Esophagus squamous epithelium (tissue), 5 donors: ENCODE measurements at places on chromosomes 2 and 18. TPM values are rescaled to one million over a fixed set of nuclear protein-coding genes. Genes with fewer than 3 reads are reported as not detected.

The IL18R1 gene
- total RNA-seq: 0.45 TPM

The COL5A2 gene
- 34.3 TPM for total RNA-seq

The CFAP210 gene
- total RNA-seq: not detected

The ASB18 gene
- total RNA-seq: not detected

The MARCHF4 gene
- not detected for total RNA-seq

GRCh38 chr2:143282684-143283083 lies 153.5 kb downstream of the ARHGAP15 start:
- no peaks in the 10 kb centered on the region for H3K27me3 ChIP-seq
- H3K27ac ChIP-seq: no peak overlapping the region
- H3K4me3 ChIP-seq: no peak overlapping the region
- H3K4me1 ChIP-seq: no peaks in the 10 kb centered on the region

DNA sequence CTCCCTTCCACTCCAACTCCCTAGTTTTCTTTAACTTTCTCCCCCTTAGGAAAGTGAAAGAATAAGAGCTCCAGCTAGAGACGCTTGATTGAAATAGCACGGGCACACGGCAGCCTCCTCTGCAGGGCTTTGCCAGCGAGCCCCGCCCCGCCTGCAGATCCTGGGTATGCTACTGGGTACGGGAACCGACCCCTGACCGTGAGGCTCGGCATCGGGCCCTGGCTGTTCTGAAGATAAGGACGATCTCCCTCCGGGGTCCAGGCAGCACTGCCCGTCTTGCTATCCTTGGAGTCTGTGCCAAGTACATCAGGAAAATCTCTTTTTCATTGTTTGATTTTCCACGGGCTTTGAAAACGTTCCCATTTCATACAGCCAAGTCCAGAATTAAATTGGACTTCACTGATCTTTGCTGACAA lies 284.5 kb downstream of the MTX2 start:
- DNase-seq: no peak
- H3K27ac ChIP-seq: peak overlapping the region; percentile 26
- no peaks in the 10 kb centered on the region for H3K27me3 ChIP-seq
- peaks cover 13% of the 10 kb centered on the region for H3K4me1 ChIP-seq

- H3K4me3 ChIP-seq: no peak overlapping the region
- no peaks in the 10 kb centered on the region for H3K4me1 ChIP-seq
- H3K36me3 ChIP-seq: no peaks in the 10 kb centered on the region
- DNase-seq: no peak
- H3K27me3 ChIP-seq: no peaks in the 10 kb centered on the region
Measured at GRCh38 chr2:112941753-112942653, 31.0 kb downstream of the IL37 start.

GRCh38 chr2:204860274-204860673 lies 315.0 kb downstream of the PARD3B start:
- H3K27ac ChIP-seq: no peak overlapping the region
- no peak overlapping the region for H3K4me3 ChIP-seq
- no peak for DNase-seq

- no peaks in the 10 kb centered on the region for H3K27me3 ChIP-seq
- H3K36me3 ChIP-seq: no peaks in the 10 kb centered on the region
- no peak for DNase-seq
- H3K27ac ChIP-seq: no peak overlapping the region
- no peak overlapping the region for H3K4me3 ChIP-seq
- H3K4me1 ChIP-seq: no peaks in the 10 kb centered on the region
Measured at GRCh38 chr18:22789600-22789999, 143.5 kb upstream of the RBBP8 start.

- H3K27me3 ChIP-seq: no peaks in the 10 kb centered on the region
- no peaks in the 10 kb centered on the region for H3K4me1 ChIP-seq
- H3K36me3 ChIP-seq: no peaks in the 10 kb centered on the region
- DNase-seq: no peak
Measured at GRCh38 chr2:149690825-149691224, 103.2 kb upstream of the MMADHC start.

- H3K27me3 ChIP-seq: no peaks in the 10 kb centered on the region
- no peak for DNase-seq
- H3K27ac ChIP-seq: no peak overlapping the region
- H3K4me1 ChIP-seq: no peaks in the 10 kb centered on the region
- H3K4me3 ChIP-seq: no peak overlapping the region
- H3K36me3 ChIP-seq: no peaks in the 10 kb centered on the region
Measured at GRCh38 chr2:27929916-27930486, 39.5 kb downstream of the BABAM2 start.

- peaks cover 13% of the 10 kb centered on the region for H3K36me3 ChIP-seq
- no peak overlapping the region for H3K27ac ChIP-seq
- DNase-seq: no peak
- no peaks in the 10 kb centered on the region for H3K27me3 ChIP-seq
Measured at GRCh38 chr18:12823892-12824291, 60.1 kb downstream of the PTPN2 start.

DNA sequence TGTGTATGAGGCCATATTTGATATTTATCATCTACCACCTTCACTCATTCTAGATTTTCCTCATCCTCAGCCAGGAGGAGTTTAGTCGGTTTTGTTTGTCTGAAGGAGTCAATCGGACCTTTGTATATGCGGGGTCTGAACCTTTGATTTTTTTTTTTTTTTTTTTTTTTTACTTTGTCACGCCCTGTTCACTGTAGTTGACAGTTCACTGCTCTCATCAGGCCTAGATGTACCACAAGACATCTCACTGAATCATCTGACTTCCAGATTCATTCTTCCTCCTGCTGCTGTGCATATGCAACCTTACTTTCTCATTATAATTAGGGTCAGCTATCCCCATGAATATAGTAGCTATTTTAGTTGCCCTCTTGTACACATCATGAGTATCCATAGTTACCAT lies 133.2 kb downstream of the ARHGAP15 start:
- no peak for DNase-seq
- H3K36me3 ChIP-seq: no peaks in the 10 kb centered on the region
- no peak overlapping the region for H3K27ac ChIP-seq
- H3K4me1 ChIP-seq: no peaks in the 10 kb centered on the region
